ENCODE measurements at places on chromosomes 12 and 14.

- DNase-seq, result no peak
Observed at GRCh38 chr12:105485921-105486320, 155.4 kb downstream of the C12orf75 start.

DNA sequence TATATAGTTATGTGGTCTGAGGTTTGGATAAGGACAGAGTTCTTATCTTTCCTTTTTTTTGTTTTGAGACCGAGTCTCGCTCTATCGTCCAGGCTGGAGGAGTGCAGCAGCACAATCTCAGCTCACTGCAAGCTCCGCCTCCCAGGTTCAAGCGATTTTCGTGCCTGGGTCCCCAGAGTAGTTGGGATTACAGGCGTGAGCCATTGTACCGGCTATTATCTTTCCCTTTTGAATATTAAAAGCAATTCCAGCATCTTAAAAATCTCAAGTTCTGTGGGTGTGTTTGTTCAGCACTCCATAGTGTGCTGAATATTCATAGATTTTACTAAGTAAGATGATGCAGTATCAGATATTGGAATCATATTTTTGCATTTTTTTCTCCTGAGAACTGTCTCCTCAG is 404.4 kb upstream of the RGS6 start:
- DNase-seq, result no peak

DNA sequence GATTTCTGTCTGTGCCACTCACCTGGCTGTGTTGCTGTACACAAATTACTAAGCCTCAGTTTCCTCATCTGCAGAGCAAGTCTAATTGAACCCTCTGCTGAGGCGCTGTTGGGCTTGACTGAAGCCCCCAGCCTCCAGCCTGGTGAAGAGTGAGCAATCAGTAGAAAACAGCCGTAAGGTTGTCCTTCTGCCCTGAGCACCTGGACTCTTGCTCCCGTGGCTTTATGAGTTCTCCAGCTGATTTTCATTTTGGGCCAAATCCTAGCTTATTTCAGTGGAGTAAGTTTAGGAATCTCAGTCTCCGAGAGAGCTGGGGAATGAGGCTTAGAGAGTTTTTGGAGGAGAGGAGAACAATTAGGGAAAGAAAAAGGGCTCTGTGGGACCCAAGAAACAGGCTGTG is 133.9 kb upstream of the EVL start:
- DNase-seq, result no peak

GRCh38 chr12:111033281-111034082 is 113.1 kb upstream of the MYL2 start:
- no peak for DNase-seq

DNA sequence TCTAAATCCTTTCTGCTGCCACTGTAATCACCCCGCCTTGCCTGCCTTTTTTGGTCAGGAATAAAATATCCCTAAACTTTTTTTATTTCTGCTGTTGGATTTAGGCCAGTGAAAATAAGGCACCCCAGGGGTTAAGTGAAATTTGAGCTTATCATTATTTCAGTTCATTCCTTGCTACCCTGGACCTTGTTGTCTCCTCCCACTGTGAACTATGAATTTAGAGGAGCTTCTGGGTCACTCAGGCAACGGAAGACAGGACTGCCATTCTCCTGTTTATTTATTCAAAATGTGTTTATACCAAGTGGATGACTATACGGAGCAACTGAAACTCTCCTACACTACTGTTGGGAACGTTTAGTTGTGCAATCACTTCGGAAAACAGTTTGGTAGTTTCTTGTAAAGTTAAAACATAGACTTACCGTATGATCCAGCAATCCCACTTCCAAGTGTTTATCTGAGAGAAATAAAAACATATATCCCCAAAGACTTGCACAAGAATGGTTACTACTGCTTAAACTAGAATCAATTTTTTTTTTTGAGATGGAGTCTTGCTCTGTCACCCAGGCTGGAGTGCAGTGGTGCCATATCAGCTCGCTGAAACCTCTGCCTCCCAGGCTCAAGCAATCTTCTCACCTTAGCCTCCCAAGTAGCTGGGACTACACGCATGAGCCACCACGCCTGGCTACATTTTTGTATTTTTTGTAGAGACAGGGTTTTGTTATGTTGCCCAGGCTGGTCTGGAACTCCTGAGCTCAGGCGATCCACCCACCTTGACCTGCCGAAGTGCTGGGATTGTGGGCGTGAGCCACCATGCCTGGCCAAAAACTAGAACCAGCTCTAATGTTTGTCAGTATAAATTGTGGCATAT is 2.3 kb upstream of the TRAFD1 start:
- DNase-seq, result no peak

DNA sequence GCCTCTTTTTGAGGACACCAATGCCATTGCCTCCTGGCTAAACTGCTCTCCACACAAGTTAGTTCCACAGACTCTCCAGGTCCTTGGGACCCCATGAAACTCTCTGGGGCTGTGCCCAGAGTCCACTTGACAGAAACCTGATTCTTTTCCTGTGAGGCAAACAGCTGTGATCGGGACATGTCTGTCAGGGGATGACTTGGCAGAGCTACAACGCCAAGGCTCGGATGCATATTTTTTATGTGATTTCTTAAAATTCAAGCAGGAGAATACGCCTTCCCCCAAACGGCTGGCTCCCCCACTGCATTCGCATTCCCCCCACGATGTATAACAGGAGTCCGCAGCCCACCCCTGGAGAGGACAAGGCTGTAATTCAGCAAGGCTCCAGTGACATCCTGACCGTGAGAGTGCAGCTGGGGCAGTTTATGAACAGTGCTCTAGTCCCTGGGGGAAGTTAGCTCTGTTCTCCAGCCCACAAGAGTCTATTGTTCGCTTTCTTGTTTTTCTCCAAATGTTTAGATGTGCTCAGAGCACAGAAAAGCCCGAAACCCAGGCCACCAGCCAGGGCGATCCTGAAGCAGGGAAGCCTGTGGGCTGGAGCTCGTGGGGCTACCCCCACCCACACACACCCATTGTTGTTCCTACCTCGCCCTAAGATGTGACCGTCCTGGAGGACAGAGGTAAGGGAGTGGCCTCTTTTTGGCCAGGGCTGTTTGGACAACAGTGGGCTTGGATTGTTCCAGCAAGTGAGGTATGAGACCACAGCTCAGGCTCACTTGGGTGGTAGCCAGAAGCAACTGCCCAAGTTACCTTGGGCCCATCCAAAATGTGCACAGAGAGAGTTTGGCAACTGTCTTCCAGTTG is 159.5 kb downstream of the ZFP36L1 start:
- DNase-seq, result no peak

- no peak for DNase-seq
Observed at GRCh38 chr12:109455706-109456105, 21.4 kb downstream of the KCTD10 start.

GRCh38 chr12:70982286-70982685 is 61.7 kb upstream of the PTPRR start:
- DNase-seq, result no peak

DNA sequence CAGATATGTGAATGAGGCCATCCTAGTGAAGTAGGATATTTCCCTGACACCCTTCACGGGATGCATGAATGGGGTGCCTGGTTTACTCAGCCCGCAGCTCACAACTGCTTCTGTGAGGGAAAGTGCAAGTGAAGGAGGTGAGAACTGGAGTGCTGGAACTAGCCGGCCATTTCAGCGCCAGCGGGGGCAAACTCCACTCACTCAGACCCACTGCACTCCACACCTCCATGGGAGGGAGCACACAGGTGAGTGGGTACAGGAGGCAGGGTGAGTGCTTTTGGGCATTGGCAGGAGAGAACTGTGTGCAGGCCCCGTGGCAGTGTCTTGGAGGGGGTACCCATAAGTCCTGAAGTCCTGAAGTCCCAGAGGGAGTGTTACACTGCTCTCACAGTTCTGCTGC is 1008.4 kb downstream of the SLC6A15 start:
- DNase-seq, result no peak

- peak; percentile 28 for DNase-seq
Observed at GRCh38 chr12:121668750-121669520, 519 bp downstream of the MORN3 start.

- DNase-seq, result no peak
Observed at GRCh38 chr14:61644834-61645233, 50.5 kb upstream of the HIF1A start.

GRCh38 chr12:56941299-56942017 is 7.2 kb upstream of the SDR9C7 start:
- no peak for DNase-seq

DNA sequence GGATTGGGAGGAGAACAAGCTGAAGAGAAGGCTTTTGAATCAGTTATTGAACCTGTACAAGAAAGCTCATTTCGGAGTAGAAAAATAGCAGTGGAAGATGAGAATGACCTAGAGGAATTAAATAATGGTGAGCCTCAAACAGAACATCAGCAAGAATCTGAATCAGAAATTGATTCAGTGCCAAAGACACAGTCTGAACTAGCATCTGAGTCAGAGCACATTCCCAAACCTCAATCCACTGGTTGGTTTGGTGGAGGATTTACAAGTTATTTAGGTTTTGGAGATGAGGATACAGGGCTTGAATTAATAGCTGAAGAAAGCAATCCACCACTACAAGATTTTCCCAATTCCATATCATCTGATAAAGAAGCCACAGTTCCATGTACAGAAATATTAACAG is 13.5 kb downstream of the MIA2 start:
- no peak for DNase-seq

- no peak for DNase-seq
Observed at GRCh38 chr12:110822821-110823415, 23.9 kb upstream of the CCDC63 start.

DNA sequence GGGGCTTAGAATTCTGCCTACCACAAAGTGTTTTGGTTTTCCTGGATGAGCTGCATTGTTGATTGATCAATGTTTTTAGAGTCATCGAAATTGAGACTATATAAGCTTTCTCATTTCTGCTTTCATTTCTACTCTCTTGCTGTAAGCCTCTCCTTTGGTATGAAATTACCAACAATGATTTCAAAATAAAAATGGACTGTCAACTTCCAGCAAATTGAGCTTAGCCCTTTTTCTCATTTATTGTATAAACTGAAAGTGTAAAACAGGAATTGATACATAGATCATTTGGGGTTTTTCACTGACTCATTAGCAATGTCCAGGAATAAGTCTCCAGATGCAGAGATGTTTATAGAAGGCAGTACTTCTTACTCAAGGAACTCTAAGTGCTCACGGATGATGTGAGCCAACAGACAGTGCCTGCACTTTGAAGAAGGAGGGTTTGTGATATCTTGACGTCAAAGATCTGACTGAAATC is 20.0 kb upstream of the PCNX1 start:
- no peak for DNase-seq

- peak; percentile 44 for DNase-seq
Observed at GRCh38 chr12:6336079-6336888, 5.6 kb downstream of the TNFRSF1A start.

- no peak for DNase-seq
Observed at GRCh38 chr14:54427871-54428270, 13.3 kb downstream of the CNIH1 start.

DNA sequence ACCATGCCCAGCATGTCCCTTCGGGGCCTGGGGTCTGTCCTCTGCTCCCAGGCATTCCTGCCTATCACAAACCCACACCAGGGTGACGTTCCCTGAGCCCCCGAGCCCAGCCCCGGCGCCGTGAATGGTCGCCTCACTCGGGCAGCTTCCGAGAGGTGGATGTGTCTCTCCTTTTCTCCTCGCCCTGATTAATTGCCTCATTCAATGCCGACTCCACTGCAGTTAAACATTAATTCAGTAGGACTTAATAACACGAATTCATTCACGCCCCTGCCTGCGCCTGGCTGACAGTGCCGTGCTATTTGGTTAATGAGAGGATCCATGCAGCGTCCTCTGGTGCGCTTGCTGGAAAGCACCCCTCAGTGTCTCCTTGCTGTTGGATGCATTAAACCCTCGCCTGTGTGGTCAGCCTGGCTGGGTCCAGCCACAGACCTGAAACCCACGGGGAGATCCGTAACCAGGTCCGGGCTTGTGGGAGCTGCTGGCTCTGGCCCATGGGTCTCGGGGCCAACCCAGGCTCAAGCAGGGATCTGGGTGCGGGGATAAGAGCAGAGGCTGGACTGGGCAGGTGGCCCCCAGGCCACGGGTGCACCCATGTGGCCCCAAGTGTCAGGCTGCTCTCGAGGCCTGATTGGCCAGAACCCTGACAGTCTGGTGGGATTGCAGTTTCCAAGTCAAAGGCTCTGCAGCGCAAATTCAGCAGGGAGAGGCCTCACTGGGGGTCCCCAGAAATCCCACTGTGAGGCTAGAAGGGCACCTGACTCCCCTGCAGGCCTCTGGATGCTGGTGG is 55.4 kb downstream of the FBRSL1 start:
- DNase-seq, result no peak

GRCh38 chr14:93709249-93709648 is 79.0 kb downstream of the PRIMA1 start:
- DNase-seq, result no peak

DNA sequence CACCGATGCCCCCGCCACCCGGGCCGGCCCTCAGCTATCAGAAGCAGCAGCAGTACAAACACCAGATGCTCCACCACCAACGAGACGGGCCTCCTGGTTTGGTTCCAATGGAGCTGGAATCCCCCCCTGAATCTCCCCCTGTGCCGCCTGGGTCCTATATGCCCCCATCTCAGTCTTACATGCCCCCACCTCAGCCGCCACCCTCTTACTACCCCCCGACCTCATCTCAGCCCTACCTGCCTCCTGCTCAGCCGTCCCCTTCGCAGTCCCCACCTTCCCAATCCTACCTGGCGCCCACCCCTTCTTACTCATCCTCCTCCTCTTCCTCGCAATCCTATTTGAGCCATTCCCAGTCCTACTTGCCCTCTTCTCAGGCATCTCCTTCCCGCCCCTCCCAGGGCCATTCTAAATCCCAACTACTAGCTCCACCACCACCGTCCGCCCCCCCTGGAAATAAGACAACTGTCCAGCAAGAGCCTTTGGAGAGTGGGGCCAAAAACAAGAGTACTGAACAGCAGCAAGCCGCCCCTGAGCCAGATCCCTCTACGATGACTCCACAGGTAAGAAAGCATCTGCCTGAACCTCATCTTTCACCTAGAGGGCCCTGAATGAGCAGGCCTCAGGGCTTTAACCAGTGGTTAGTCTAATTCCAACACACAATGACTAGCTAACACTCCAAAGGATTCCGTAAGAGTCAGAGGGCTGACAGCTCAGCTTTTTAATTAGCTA is 851 bp downstream of the YLPM1 start:
- no peak for DNase-seq

DNA sequence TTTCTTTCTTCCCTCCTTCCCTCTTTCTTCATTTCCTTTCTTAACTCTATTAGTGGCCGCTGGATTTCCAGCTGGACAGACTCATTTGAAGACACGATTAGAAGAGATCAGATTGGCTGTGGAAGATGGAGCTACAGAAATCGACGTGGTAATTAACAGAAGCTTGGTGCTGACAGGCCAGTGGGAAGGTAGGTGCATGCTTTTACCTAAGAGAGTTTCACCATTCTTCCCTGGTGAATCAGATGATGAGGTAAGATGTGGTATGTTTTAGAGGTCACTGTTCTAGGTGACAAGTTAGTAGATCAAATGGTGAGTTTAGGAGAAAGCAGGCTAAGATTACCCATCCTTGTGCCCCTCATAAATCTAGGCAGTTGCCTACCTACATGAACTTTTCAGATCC is 51.6 kb downstream of the DERA start:
- DNase-seq, result no peak

- no peak for DNase-seq
Observed at GRCh38 chr12:19544353-19544752, 105.1 kb downstream of the AEBP2 start.

All from stimulated activated CD8-positive, alpha-beta memory T cell treated with anti-CD3 and anti-CD28 coated beads, Interleukin-12 subunit alpha, Interleukin-12 subunit beta, amount 100 ng/mL, for 4 hours (primary cell).